ENCODE measurements at places on chromosomes 6 and 20.

DNA sequence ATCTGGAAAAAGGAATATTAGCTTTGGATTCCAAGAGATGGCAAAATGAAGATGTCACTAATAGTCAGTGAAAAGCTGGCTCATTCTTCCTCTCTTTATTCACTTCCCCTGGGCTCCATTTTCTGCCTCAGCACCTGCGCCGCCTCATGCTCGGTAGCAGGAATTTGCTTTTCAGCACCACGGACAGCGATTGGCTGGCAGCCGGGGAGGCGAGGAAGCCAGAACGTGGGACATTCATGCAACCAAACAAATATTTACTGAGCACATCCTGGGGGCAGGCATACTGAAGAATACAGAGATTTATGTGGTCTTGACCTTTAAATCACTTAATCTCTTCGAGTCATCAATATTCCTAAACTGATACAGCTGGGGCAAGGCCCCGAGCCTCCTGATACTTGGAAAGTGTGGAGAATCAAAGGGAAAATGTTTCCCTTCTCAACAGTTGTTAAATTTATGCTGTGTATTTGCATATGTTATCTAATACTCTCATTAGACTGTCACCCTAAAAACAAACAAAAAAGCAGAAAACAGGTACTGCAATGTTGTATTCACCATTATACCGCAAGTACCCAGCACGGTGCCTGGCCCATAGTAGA is 12.1 kb upstream of the PDYN start:
- DNase-seq, result peak; percentile 55

DNA sequence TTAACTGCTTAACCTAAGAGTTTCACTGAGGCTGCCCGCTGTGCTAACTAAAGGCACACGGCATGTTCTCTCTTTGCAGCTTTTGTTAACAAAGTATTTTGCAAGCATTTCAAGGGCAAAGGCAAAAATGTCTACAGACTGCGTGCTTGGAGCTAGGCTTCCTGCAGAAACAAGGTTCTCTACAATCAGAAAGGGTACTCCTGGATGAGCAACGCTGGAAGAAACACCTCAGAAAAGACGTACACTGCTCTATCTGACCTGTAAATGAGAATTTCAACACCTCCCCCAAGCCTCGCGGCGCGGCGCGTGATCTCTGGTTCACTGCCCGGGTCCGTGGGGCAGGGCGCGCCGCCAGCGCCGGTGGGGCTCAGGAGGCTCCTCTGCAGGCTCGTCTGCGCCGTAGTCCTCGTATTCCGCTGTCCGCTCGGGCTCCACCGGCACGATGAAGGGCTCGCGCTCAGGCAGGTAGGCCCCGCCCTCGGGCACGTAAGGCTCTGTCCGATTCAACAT is 120.9 kb downstream of the COL12A1 start:
- no peak for DNase-seq

GRCh38 chr6:21450149-21450548 is 143.4 kb upstream of the SOX4 start:
- DNase-seq, result no peak

- no peak for DNase-seq
Measured at GRCh38 chr20:38616457-38616856, 14.8 kb downstream of the ARHGAP40 start.

GRCh38 chr6:4920914-4921410 is 82.9 kb downstream of the RPP40 start:
- no peak for DNase-seq

DNA sequence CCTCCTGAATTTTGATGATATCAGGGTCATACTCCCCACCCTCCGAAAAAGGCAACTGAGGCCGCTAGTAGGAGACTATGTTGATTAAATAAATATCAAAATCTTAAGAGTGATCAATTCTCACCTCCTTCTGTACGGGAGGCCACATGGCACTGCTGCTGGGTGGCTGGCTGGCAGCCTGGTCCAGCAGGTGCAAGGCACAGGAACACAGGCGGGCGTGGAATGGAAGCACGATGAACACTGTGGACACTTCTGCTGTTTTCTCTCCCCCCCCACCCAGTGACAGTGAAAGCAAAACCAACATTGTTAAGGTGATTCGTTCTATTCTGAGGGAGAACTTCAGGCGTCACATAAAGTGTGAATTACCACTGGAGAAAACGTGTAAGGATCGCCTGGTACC is 9.7 kb upstream of the CLDN20 start:
- DNase-seq, result no peak

DNA sequence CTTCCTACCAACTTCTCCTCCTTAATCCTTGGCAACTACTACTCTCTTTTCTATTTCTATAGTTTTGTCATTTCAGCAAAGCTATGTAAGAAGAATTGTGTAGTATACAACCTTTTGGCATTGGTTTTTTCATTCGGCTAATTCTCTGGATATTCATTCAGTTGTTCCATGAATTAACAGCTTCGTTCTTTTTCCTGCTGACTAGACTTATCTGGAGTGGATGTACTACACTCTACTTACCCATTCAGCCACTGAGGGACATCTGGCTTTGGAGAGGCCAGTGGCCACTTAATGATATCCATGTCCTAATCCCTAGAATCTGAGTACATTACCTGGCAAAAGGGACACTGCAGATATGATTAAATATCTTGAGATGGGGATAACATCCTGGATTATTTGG is 623.9 kb downstream of the DOK5 start:
- no peak for DNase-seq

DNA sequence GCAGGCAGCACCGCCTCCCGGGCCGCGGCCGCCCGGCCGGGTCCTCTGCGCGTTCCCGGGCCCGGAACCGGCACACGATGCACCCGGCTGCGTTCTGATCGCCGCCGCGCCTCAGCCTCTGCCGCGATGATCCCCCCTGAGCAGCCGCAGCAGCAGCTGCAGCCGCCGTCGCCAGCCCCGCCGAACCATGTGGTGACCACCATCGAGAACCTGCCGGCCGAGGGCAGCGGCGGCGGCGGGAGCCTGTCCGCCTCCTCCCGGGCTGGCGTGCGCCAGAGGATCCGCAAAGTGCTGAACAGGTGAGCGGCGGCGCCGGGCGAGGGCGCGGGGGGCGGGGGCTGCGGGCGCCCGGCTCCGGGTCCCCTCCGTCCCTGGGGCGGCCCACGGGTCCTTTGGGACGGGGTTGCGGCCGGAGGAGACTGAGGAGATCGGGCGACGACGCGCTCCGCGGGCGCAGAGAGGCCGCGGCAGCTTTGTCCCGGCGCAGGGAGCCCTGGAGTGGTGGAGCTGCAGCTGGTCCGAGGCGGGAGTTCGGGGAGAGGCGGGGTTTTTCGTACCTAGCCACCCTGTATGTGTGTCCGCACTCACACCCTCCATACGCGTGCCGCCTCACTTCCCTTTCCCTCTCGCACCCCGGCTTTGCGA is 659 bp downstream of the SLC35F1 start:
- DNase-seq, result no peak

GRCh38 chr6:142927904-142928303 is 17.1 kb downstream of the HIVEP2 start:
- DNase-seq, result no peak

DNA sequence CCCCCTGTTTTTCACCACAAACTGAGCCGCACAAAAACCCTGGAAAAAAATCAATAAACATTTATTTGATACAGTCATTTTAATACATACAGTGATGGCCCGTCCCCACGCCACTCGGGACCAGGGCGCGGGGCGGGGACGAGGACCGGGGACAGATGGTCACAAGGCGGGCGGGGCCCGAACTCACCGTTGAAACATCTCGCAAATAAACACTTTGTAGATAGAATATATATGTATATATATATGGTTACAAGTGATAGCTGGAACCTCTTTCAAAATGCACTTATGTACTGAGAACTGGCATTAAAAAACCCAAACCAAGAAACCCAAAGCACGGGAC is 418 bp upstream of the UCKL1 start:
- DNase-seq, result no peak

DNA sequence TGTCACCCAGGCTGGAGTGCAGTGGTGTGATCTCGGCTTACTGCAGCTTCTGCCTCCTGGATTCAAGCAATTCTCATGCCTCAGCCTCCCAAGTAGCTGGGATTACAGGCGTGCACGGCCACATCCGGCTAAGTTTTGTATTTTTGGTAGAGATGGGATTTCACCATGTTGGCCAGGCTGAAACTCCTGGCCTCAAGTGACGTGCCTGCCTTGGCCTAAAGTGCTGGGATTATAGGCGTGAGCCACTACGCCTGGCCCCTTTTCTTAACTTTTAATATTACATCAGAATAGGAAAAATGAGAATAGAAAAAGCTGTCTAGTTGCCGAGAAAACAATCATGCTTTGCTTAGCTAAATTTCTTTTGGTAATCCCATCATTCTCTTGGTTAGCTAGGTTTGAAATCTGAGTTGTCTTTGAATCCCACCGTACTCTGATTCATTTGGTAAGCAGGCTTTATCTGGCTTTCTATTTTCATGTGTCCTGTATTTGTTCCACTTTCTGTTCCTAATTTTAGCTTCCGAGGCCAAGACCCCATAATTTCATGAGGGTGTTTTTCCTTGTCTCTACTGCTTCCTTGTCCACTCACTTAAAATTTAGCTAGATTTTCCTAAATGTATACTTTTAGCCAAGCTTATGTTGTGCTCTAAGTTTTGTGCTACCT is 83.5 kb downstream of the NCOA3 start:
- DNase-seq, result no peak

DNA sequence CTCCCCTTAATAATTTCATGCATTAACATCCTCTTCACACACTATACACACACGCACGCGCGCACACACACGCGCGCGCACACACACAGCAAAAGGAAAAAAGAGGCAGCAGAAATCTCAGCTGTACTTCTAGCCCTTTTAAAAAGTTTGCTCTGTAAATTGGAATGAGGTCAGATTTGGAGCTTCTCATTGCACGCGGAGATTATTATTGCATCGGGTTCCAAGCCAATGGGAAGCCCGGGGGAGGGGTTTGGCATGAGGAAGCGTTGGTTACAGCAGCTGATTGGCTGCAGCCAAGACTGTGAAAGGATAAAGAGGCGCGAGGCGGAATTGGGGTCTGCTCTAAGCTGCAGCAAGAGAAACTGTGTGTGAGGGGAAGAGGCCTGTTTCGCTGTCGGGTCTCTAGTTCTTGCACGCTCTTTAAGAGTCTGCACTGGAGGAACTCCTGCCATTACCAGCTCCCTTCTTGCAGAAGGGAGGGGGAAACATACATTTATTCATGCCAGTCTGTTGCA is at the start of gene SOX4:
SOX4 (plus strand) TSS at position 340 of the 515 bp plus-strand sequence. CDS start 784 bp downstream, outside the sequence.
- DNase-seq, result peak; percentile 77

DNA sequence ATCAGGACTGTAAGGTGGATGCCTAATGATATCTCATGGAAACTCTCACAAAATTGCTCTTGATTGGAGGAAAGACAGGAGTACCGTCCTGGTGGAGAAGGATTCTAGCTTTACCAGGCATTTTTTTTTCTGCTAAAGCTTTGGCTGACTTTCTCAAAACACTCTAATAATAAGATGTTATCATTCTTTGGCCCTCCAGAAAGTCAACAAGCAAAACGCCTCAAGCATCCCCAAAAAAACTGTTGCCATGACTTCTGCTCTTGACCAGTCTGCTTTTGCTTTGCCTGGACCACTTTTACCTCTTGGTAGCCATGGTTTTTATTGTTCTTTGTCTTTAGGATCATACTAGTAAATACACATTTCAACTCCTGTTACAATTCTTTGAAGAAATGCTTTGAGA is 55.5 kb upstream of the RUNX2 start:
- no peak for DNase-seq

GRCh38 chr6:124962639-124963415 is 590 bp downstream of the RNF217 start:
- no peak for DNase-seq

- DNase-seq, result no peak
Measured at GRCh38 chr6:142343938-142344337, 42.1 kb downstream of the ADGRG6 start.

GRCh38 chr20:59177266-59178250 is 13.9 kb downstream of the ZNF831 start:
- no peak for DNase-seq

- DNase-seq, result no peak
Measured at GRCh38 chr6:125307964-125308615, 6.3 kb upstream of the HDDC2 start.

DNA sequence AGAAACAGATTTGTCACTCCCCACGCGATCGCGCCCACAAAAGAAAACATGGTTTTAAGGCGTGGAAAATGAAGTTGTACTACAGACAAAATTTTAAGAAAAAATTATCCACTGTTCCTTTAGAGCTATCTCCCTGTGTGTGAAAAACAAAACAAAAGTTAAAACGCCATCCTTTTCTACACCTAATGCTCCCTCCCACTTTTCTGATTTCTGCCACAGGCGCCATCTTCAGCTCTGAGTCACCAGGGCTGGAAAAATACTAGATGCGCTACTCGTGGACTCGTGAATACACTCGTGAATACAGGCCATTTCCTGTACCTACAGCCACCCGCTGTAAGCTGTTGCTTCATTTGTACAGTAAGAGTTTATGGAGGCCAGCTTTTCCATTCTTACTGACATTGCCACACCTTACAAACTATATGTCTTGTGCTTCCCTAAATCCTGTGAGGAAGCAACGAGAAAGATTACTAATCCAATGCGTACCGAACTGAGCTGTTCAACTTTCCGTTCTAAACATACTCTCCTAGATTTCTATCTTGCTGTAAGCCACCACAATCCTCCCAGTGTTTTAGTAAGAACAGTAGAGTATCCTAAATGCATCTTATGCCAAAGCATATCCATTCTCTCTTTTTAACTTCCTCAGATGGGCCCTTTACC is 773 bp upstream of the AHI1 start:
- DNase-seq, result peak; percentile 59

DNA sequence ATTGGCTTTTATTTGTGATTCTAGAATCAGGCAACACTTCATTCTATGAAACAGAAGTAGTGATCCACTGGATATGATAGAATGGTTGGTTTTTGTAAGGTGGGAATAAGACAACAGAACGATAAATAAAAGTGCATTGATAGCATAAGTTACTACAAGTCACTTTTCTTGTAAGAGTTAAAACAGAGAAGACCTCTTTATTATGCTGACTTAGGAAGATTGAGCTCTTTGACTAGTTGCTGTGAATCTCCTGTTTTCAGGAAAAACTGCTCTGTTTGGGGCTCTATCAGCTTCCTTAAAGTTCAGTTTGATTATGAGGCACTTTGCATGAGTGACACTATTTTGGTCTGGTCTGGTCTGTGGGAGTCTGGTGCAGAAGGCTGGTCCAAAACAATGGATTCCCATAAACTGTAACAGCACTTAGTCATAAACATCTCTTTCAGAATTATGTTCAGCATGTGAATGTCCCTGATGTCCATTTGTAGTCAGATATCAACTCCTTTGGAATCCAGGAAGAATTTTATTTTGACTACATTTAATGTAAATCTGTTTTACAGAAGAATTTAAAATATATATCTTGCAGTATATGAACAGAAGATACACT is 35.0 kb upstream of the DSE start:
- no peak for DNase-seq

DNA sequence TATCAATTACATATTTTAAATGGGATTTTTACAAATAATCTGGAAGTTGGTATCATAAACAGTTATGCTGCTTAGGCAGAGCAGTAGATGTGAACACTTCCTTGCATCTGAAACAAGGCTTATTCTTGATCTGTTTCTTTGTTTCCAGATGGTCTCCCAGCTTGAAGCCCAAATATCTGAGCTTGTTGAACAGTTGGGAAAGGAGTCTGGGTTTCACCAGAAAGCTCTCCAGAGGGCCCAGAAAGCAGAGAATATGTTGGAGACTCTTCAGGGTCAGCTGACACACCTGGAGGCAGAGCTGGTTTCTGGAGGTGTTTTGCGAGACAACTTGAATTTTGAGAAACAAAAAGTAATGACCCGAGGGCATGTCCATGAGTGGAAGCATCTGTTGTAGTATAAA is 91.9 kb downstream of the CCDC170 start:
- no peak for DNase-seq

GRCh38 chr6:165825256-165825815 is 162.3 kb upstream of the PDE10A start:
- DNase-seq, result no peak

- no peak for DNase-seq
Measured at GRCh38 chr6:53614676-53615075, 50.9 kb downstream of the KLHL31 start.

Measured in activated T-helper 2 cell treated with anti-CD3 and anti-CD28 coated beads, Interferon-gamma antibody, Interleukin-2, Interleukin-4, amounts not matched to agents 10 μg/mL and 5 μg/mL and 100 μg/mL, durations not matched to agents 14 hours and 24 hours and 36 hours (primary cell).